Activated CD8-positive, alpha-beta memory T cell treated with anti-CD3 and anti-CD28 coated beads for 1 hour (primary cell): ENCODE measurements at places on chromosomes 13 and 19.

DNA sequence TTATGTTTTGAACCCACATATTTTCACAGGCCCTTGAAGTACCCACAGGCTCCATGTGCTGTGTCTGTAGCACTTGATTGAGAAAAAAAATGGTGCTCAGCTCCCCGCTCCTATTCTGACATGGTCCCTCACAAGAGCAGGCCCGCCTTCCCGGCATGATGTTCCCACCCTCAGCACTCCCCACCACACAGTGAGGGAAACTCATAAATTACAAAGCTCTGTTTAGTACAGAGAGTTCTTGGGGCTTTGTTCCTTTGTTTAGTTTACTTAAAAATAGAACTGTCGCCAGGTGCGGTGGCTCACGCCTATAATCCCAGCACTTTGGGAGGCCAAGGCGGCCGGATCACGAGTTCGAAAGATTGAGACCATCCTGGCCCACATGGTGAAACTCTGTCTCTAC, 25.9 kb upstream of the ABCC4 start:
- DNase-seq = no peak

DNA sequence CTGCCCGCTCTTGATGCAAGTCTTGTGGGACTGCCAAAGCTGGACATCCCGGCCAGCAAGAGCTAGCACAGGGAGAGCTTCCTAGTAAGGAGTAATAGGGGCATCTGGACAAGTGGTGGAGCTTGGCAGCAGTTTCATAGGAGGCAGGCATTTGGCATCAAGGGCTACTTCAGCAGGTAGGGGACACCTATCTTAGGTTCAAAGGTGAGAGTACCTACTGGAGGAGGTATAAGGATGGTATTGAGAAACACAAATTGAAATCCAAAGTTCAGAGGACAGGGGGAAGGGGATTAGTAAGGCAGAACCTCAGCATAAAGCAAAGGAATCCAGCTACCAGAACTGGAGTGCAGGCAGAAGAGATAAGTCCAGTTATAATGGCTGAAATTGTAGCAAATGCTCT, 441.7 kb downstream of the OXGR1 start:
- no peak for DNase-seq

- DNase-seq = no peak
Measured at GRCh38 chr13:113084943-113085540, 20.5 kb upstream of the F7 start.

DNA sequence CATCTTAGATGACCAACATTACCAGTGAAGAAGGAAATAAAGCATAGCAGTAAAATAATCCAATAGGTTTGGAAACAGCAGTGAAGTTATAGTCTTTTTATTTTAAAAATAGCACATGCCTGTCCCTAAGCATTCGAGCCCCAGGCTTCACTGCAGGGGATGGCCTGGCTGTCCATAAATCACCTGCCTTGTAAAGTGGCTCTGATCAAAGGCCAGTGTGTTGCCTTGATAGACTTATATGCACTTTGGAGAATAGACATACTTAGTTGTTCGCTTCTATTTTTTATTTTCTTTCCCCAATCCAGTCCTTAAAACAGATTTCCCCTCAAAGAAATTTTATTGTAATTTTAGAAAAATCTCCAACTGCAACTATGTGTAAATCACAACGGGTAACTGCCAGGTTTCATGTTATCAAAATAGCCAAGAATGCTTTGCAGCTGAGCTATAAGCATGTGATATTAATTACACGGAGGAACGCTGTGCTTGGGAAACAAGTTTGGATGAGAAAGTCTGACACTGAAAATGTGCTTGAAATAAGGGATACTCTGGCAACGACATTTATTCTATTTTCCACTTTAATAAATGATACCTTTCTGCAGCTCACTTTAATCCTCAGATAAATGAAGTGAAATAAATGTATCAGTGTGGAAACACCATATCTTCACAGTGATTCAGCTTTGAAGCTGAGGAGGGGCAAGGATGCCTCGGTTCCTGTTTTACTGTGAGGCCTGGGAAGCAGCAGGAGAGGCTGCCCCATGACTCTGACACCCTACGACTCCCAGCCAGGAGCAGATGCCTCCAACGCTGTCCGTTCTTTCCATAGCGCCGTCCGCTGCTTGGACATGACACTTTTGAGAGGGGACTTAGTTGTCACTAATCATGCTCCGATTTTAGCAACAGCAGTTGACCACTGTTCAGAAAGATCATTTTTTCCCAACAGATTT, 5.5 kb upstream of the METTL21C start:
- no peak for DNase-seq

DNA sequence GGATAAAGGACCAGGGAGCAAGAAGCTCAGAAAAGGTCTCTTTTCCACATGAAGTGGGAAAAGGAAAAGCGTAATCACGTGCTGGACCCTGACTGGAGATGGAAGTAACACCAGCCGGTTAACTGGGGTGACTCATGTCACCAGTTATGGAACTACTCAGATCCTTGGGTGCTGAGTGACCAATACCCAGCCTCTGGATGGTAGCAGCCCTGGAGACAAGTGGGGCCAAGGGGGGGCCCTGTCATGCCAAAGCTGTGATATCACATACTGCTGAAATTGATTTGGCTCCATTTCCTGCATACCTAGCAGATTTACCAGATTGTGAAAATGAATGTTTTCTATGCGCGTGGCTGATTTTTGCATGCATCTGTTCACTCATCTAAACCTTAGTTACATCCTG, 158.9 kb downstream of the ZIC5 start:
- DNase-seq = no peak
